ENCODE measurements at places on chromosomes 3 and 15. TPM values are rescaled to one million over a fixed set of nuclear protein-coding genes. Genes with fewer than 3 reads are reported as not detected.

Gene ACSBG1
- not detected for total RNA-seq

Gene OR5K2
- not detected for total RNA-seq

Gene ESYT3
- 0.26 TPM for total RNA-seq

Gene CLDN16
- not detected for total RNA-seq

Gene CORO2B
- 4.8 TPM for total RNA-seq

Gene ISL2
- 0.12 TPM for total RNA-seq

Gene SERINC4
- total RNA-seq = under 0.01 TPM

Gene GATA2
- 4.1 TPM for total RNA-seq

Gene ZNF502
- total RNA-seq = 5.2 TPM

Gene CLRN1
- not detected for total RNA-seq

Gene COX5A
- total RNA-seq = 39.0 TPM

Gene PARP3
- total RNA-seq = 58.0 TPM

Gene OSTN
- total RNA-seq = 0.87 TPM

Gene GABRR3
- total RNA-seq = not detected

Gene ADGRG7
- total RNA-seq = 52.7 TPM

Gene KIF7
- total RNA-seq = 16.4 TPM

Gene CLSTN2
- 3.0 TPM for total RNA-seq

Gene IMPG2
- total RNA-seq = 0.44 TPM

Gene RAB43
- 11.8 TPM for total RNA-seq

Gene B3GNT5
- 5.5 TPM for total RNA-seq

Gene FEZF2
- total RNA-seq = not detected

Gene RTP3
- total RNA-seq = not detected

Gene PP2D1
- not detected for total RNA-seq

Gene TICRR
- 1.2 TPM for total RNA-seq

Gene SMCO1
- total RNA-seq = not detected

Gene ELL3
- total RNA-seq = 3.4 TPM

Gene CEMIP
- total RNA-seq = 600 TPM

Gene PPM1M
- 19.5 TPM for total RNA-seq

Gene GORASP1
- total RNA-seq = 36.4 TPM

Gene FAM98B
- total RNA-seq = 10.1 TPM

Data from aortic smooth muscle cell (primary cell).